Stimulated activated CD8-positive, alpha-beta memory T cell treated with anti-CD3 and anti-CD28 coated beads, Interleukin-4, amount 100 ng/mL, for 1 hour (primary cell): ENCODE measurements at places on chromosomes 11 and 22.

GRCh38 chr11:78957476-78958245, 383.0 kb upstream of the NARS2 start:
- DNase-seq = no peak

- no peak for DNase-seq
Measured at GRCh38 chr22:49971232-49972162, 10.9 kb downstream of the PIM3 start.

DNA sequence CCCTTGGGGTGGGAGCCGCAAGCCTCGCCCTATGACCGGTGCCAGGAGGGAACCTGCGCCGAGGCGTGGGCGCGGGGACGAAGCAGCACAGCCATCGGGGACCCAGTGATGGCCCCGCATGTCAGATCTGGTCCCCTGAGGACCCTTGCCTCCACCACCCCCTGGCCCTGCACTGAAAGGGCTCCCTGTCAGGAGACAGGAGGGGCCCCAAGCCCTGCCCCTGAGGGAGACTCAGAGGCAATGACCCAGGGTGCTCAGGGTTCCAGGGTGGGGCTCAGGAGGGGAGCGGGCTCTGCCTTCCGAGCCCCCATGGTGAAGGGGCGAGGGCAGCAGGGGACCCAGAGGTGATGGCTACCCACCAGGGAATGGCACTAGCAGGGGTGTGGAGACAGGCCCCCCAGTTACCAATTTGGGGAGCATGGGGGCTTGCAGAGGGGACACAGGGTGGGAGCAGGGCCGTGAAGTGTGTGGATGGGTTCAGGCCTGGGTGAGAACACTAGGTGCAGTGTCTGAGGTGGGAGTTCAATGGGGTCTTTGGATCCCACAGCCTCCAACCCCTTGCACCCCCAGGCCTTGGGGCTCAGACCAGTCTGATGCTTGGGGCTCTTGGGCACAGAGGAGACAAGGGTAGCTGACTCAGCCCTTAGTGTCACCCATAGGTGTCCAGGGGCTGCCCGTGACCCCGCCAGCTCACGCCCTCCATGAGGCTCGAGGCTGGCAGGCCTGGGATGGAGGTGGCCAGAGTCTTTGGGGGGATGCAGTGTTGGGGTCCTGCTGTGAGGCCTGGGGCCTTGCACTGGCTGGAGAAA, 499 bp downstream of the LRRC56 start:
- DNase-seq = no peak

GRCh38 chr11:14386895-14387480, 28.0 kb upstream of the RRAS2 start:
- no peak for DNase-seq
